Esophagus squamous epithelium (tissue), 5 donors: ENCODE measurements at places on chromosomes 1 and 21.

DNA sequence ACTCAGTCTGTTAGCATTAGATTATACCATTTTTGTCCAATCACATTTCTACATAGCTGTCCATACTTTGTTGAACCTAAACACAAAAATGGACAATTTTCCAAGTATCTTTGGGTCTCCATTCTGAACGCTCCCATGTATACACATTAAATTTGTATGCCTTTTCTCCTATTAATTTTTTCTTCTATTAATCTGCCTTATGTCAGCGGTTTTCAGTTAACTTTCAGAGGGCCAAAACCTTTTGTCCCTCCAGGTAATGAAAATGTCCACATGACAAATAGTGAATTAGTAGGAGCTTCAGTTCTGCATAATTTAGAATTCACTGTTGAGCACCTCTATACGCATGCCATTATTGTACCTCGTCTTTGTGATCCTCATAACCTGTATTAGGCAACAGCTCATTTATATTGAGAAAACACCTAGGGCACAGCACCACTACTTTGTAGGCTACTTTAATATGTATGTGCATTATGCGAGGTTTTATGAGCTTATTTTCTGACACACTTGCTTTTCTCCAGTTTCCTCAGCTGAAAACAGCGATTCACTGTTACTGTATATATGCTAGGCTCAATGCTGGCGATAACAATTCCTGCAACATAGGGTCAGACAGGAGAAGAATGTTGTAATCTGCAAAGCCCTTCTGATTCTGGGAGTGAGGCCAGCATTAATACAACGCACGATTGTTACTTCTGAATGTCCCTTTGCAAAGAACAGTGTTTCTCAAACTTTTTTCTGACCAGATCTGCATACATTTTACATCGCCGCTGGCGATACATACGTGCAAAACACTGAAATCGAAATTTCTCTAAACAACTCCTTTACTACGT lies 1.1 kb upstream of the ABCD3 start:
- DNase-seq = no peak

- DNase-seq = no peak
These were observed 2.8 kb upstream of the NRAS start for GRCh38 chr1:114719424-114719787.

GRCh38 chr1:2303016-2303775 lies 75.1 kb downstream of the SKI start:
- no peak for DNase-seq

GRCh38 chr1:184005506-184005905 lies 32.0 kb downstream of the COLGALT2 start:
- DNase-seq = no peak

DNA sequence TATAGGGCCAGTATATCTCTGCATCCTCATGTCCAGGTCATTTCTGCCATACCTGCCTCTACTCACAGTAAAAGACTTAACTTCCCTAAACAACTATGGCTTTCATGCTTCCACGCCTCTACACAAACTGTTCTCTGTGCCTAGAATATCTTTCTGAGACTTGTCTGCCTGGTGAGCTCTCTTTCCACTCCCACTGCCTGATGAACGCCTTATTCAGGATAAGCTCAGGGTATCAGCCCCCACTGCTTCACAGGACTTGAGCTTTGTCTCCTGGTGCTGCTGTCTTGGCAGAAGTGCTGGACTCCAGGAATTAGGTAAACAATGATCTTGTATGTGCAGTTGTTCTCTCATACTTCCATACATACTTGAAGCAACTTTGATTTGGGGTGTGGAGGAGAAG lies 4.8 kb upstream of the DDX20 start:
- no peak for DNase-seq

DNA sequence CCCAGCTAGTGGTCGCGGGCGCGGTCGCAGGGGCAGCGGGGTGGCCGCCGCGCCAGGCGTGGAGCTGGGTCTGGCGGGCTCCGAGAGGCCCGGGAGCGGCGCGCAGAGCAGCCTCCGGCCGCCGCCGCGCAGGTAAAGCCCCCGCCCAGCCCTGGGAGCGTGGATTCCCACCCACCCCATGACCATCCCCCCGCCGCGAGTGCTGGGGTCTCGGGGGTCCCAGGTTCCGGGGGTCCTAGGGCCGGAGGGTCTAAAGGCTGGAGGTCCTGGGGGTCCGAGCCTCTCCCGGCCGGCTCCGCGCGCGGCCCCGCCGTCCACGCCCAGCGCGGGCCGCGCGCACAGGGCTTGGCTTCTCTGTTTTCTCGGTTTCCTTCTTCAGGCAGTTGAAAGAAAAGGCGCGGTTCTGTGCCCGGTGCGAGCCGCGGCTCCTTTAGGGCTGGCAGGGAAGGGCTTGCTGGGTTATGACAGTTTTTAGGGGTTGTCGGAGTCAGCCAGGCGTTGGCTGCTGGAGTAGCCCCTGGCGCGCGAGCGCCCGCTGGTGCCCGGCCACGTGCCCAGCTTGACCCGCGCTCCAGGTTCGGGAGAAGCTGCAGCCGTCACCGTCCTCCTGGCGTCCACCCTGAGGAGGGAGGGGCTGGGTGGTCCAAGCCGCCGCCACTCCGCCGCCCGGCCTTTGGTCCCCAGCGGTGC lies 359 bp downstream of the LRRC3 start:
- DNase-seq = no peak

DNA sequence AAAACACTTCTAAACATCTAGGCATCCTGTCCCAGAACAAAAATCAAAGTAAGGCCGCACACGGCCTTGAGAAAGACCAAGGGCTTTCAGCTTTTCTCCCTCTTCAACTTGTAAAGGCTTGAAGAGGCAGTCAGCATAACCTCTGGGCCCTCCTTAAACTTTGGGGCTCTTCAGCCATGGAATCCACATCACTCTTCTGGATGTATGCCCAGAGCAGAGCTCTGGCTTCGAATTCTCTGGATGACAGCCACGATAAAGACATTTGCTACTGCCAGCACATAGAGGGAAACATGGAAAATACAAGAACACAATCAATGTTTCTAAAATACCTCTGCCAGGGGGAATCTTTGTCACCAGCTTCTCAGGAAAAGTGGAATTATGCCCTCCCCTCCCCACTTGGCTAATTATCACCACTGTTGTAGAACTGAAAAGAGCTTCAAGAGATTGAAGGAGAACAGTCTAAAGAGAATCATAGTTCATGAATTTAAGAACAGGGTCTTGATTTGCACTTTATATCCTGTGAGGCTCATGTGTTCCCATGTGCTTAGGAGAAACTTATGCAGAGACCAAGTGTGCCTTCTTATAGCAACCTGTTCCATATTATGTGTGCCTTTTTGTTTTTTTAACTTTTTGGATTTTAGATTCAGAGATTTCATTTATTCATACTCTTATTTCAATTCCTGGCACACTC lies 39.0 kb upstream of the DPT start:
- no peak for DNase-seq

DNA sequence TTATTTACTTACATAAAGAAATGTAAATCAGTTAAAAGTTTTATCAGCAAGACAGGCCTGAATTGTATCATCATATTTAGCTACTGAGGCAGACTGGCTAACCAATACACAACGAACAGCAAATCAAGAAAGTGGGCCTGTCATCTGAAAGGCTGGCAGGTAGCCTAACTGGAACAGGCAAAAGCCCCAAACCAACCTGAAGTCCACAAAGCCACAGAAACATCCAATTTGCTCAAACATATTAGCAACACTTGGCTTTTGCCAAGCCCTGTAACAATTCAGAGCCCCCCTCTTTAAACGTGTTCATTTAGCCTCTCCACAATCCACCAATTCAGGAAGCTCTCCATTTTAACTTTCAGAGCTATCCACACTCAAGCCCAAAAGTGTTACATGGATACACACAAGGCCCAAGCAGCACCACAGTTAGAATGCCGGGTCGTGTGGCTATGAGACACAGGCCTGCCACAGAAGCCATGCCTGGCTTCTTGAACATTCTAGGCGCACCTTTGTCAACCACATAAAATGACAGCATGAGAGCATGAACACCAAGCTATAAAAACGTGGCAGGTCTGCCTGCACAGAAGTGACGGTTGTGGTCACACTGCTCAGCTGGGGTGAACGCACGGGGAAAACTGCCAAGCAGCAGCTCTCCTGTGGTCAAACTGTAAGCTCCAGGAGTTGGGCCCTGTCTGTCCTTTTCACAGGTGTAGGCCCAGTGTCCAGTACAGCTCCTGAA lies 49.3 kb downstream of the CD34 start:
- DNase-seq = no peak

DNA sequence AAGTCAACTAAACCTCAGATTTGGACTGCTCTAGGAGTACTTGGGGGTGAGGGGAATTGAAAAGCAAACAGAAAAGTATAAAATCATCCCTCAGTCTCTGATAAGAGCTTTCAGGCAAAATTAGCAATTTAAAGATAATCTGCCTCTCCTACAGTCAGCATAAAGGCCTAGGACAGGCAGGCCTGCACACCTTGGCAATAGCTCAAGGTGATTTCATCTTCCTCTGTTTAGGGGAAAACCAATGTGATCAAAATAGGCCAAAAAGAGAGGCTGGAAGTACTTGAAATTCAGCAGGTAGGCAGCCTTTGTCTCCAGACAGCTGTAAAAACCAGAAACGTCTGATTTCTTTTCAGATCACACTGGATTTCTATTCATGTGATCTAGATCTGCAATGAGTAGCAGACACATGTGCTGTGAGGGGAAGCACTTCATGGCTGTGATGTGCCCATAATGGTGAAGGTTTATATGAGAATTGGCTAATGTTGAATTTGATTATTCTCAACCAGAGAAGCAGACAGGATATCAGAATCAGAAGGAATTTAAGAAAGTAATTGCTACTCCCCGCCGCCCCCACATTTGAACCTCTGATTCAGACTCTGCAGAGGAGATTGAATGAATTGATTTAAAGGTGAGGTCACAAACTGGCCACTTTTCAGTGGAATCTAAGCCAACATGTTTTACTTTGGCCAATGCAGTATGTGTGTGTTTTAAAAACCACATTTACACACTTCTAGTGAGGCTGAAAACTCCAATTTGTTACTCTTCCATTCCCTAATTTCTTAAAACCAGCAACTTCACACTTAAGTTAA lies 45.8 kb upstream of the DNASE2B start:
- no peak for DNase-seq

- DNase-seq = no peak
These were observed 135.2 kb upstream of the COL11A1 start for GRCh38 chr1:103243481-103243880.
